Mesothelial cell of epicardium (in vitro differentiated cells): ENCODE measurements at places on chromosomes 11 and 22. TPM values are rescaled to one million over a fixed set of nuclear protein-coding genes. Genes with fewer than 3 reads are reported as not detected.

Gene TENM4
- total RNA-seq: 177 to 187 TPM (median 181 TPM) in 3 replicates

Gene C22orf42
- total RNA-seq: not detected in 3 replicates

GRCh38 chr11:11189506-11189905 is 163.5 kb downstream of the CSNK2A3 start:
- H3K27ac ChIP-seq: no peak overlapping the region
- peaks cover 5% of the 10 kb centered on the region for H3K36me3 ChIP-seq
- no peak overlapping the region for H3K4me3 ChIP-seq
- H3K27me3 ChIP-seq: peaks cover 11% of the 10 kb centered on the region

Gene OR51B2
- 0.41 to 0.56 TPM in 2 of 3 replicates, not detected in the other for total RNA-seq

Gene ZNF70
- 17.8 to 18.7 TPM (median 18.2 TPM) in 3 replicates for total RNA-seq

DNA sequence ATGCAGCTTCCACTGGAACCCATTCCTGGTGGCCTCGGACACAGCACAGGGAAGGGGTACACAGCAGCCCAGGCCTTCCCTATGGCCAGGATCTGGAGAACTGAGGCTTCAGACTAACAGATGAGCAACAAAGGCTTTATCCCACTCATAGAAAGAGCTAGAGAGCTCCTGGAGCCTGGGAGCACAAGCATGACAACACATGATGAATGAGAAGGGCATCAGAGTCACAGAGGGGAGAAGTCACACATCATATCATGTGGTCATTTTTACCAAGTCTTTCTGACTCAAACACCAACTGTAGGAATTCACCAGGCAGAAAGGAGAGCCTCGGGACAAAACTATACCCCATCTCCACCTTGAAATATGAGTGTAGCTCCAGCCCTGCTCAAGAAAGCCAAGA is 43.2 kb downstream of the NRXN2 start:
- no peak overlapping the region for H3K4me3 ChIP-seq
- H3K36me3 ChIP-seq: no peaks in the 10 kb centered on the region
- DNase-seq: no peak
- H3K4me1 ChIP-seq: no peaks in the 10 kb centered on the region
- no peak overlapping the region for H3K27ac ChIP-seq
- peaks cover 89% of the 10 kb centered on the region for H3K27me3 ChIP-seq

Gene INS
- not detected in 3 replicates for total RNA-seq
